ENCODE measurements at places on chromosomes 7 and 10. TPM values are rescaled to one million over a fixed set of nuclear protein-coding genes. Genes with fewer than 3 reads are reported as not detected.

Gene PMPCB
- 69.0 TPM for total RNA-seq

Gene GSTK1
- 436 TPM for total RNA-seq

Gene UPK3B
- 1.1 TPM for total RNA-seq

Gene DNAH11
- 0.15 TPM for total RNA-seq

Gene AOC1
- total RNA-seq: not detected

Gene NUTM2B
- 1.3 TPM for total RNA-seq

Gene GBX1
- not detected for total RNA-seq

- DNase-seq: no peak
Measured at GRCh38 chr7:25029075-25029474, 49.1 kb upstream of the OSBPL3 start.

DNA sequence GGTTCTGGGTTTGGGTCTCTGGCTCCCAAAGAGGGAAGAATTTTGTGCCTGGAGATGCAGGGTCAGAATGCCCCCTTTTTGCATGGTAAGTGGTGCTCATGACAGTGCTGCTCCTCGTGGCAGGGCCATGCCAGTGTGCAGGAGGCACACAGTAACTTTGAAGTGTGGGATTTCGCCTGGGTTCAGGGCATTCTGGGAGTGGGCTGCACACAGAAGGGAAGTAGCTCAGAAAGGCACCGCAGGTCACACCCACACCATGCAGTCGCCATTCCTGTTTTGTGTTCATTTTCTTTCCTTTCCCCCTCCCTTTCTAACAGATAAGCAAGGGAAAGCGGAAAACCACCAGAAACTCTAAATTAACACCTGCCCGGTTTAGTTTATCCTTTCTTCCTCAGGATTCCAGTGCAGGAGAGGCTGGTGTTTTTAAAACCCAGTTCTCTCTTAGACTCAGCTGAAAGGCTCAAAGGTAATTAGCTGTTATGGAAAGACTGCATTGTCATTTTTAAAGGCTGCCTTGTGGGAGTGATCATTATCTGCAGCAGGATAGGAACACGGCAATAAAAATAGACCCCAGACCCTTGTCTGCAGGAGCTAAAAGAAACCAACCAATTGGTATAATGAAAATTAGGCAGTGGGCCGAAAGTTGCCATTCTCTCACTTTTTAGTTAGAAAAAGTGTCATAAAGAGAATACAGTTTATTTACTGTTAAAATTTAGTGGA is 50.2 kb downstream of the EEPD1 start:
- no peak for DNase-seq

GRCh38 chr7:92997719-92998118 is 120.1 kb downstream of the SAMD9 start:
- DNase-seq: no peak

DNA sequence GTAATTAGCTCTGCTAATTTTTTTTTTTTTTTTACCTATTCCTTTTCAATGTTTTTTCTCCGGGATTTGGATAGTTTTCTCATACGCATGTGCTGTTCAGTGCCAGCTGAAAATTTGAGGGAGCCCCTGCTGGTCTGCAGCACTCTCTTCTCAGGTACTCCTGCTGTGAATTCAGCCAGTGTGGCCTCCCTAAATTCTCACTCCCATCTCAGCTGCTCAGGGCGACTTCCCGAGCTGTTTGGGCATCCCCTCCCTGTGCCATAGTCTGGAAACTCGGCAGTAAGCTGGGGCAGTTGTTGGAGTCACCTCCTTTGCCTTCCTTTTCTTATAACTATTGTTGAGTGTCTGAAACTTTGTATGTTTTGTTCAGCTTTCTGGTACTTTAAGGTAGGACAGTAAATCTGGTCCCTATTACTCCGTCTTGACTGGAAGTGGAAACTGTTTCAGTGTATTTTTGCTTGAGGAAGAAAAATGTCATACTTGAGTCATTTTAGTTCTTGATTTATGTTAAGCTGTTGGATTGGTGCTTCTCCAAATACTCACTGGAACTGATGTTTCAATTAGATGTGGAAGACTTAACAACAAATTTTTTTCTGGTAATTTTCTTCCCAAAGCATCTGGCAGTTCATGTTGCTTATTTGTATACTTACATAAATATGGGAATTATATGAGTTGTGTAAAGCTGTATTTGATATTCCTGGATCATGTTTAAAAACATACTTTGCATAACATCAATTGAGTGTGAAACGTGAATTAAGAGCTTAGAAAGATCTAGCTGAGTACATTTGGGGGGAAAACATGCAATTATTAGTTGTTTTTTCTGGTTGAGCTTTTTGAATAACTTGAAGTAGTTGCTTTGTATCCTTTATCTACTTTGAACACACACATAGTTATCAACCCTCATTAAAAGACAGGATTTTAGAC is 33.7 kb downstream of the MINPP1 start:
- DNase-seq: no peak

DNA sequence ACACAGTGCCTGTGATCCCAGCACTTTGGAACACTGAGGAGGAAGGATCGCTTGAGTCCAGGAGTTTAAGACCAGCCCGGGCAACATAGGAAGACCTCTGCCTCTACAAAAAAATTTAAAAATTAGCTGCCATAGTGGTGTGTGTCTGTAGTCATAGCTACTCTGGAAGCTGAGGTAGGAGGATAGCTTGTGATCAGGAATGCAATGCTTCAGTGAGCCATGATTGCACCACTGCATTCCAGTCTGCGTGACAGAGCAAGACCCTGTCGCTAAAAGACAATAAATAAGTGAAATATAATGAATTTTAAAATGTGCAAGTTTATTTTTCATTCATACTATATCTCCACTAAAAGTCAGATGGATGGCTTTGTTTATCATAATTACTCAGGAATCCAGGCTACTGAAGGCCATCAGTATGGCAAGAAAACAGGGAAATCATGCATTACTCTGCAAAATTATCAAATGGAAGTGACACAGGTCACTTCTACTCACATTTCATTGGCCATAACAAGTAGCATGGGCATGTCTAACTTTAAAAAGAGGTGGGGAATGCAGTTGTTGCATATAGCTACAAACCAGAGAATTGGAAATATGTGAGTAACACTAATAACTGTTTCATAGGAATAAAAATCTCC is 32.9 kb upstream of the FAM3C start:
- no peak for DNase-seq

DNA sequence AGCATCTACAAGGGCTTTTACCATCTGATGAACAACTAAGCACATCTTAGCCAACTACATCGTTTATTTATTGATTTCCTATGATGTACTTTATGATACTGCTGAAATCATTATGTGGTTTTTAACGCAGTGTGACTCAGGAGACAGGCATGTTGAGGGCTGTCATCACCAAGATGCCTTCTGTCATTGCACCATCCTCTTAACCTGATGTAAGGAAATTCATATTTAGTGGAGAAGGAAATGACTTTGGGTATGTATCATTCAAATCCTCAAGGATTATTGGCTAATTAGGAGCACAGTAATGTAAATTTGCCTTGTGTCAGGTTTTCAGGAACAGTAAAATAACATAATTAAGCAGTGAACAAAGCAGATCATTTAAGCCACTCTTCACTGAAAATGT is 138.5 kb upstream of the MGMT start:
- DNase-seq: no peak

GRCh38 chr10:48437546-48437945 is 131.1 kb downstream of the MAPK8 start:
- DNase-seq: no peak

DNA sequence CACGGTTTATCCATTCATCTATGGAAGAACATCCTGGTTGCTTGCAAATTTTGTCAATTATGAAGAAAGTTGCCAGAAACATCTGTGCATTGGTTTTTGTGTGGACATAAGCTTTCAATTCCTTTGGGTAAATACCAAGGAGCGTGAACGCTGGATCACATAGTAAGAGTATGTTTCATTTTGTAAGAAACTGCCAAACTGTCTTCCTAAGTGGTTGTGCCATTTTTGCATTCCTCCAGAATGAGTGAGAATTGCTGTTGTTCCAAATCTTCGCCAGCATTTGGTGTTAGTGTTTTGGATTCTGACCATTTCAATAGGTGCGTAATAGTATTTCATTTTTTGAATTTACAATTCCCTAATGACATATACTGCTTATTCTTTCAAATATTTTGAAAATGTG is 155.3 kb upstream of the FRMD4A start:
- no peak for DNase-seq

DNA sequence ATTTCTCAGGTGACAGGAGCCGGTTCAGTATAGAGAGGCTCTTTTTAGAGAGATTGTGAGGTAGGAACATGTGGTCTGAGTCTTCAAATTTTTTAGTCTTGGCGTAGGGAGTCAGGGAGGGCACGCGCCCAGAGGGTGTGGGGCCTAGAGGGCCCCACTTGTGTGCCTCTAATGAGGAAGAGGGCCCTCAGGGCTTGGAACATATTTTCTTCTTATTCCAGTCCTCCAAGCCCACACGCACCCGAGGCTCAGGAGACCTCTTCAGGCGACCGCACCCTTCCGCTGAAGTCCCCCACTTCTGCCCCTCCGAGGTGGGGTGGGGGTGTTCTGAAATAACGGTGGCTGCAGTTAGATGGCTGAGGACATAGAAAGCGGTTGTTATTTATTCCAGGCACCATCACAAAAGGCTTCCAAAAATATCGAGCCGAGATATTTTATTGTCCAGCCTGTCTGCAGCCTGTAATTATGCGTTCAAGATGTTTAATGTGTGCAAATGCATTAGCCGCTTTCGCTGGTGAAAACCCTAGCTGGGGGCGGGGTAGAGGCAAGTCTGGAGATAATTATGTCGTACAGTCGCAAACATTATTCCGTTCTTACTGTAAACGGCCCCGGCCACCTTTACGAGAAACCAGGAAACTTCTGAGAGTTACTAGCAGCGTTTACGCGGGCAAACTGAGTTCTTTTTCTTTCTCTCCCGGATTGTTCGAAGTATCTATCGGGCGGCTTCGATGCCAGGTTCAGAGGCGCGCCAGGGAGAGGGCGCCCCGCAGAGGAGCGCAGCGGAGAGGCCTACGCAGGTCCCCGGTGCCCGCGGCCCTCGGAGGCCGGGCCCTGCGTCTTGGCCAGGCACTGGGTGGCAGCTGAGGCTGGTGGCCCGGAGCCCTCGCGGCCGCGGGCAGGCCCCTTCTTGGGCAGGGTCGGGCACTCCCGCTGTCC is 12.9 kb upstream of the HOXA13 start:
- no peak for DNase-seq

DNA sequence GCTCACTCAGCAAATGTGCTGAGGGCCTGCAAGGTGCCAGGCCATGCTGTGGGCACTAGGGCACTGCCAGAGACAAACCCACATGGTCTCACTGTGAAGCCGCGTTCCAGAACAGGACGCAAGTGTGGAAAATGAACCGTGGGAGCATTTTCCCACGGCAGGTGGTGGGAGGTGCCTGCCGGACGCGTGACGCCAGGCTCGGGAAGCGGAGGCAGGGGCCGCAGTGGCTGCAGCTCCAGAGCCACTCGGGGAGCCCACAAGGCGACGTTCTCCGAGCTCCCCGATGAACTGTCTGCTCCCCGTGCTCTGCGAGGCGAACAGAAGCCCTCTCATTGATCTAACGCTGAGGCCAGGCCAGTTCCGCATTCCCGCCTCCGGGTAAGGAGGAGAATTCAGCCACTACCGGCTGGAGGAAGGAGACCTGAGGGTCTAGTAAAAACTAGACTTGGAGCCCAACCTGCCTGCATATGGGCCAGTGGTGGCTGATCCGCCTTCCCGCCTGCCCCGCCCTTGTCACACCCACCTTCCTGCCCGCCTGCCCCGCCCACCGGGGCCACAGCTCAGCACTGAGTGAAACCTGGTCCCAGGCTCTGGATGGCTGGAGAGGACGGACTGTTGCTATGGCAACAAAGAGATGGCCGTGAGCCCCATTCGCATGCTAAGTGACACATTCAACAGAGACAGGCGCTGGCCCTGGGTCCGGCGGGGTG is 13.1 kb downstream of the ADGRA1 start:
- peak; percentile 50 for DNase-seq

- no peak for DNase-seq
Measured at GRCh38 chr10:123945325-123945920, 53.8 kb upstream of the CPXM2 start.

DNA sequence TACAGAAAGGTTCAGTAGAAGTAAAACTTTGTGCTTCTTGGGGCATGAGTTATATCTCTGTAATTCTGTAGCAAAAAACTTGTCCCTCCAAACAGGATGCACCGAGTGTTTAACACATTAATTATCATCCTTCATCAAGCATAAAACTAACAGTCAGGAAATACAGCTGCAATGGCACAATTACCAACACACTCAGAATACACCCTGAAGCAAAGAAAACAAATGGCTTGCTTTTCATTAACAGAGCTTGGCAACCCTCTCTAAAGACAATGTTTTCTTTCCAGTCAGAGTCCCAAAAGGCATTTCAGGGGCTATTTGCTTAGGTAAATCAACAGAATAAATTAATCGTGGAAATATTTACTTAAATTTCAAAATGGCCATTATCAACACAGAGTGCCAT is 107.7 kb downstream of the ICA1 start:
- DNase-seq: no peak

DNA sequence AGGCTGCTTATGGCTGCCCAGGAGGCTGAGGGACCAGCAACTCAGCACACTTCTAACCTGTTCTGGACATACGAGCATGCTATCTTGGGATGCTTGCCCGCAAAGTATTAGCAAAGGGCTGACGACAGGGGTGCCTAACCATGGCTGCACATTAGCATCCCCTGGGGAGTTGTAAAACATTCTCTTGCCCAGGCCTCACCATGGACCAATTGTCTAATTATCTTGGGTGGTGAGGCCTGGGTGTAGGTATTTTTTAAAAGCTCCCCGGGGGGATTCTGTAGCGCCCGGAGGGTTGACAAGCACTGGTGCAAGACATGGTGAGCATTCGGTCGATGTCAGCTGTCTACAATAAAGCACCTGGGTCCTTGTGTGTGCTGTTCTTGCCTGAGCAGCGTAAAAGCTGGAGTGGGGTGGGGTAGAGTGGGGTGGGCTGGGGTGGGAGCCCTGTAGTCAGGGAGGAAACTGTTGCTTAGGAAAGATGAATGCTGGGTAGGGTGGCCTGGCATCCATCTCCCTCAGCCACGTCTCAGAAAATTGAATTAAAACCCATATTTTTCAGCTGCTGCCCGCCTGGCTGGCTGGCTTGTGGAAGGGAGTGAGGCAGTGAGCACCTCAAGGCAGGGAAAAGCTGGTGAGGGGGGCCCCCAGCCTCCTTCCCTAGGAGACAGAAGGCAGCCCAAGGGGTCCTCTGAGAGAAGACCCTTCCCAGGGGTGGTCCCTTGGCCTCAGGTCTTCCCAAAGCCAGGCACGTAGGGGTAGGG is 2.9 kb upstream of the ADCYAP1R1 start:
- no peak for DNase-seq

Measured in activated CD8-positive, alpha-beta memory T cell treated with anti-CD3 and anti-CD28 coated beads, Interleukin-2, amount 10 ng/mL, durations not matched to agents 7 days and 5 days (primary cell).